ENCODE measurements at places on chromosomes 4 and X.

GRCh38 chr4:16224264-16225166 lies 1.8 kb downstream of the TAPT1 start:
- DNase-seq, result no peak

- DNase-seq, result no peak
Measured at GRCh38 chr4:42761804-42762203, 104.9 kb upstream of the ATP8A1 start.

DNA sequence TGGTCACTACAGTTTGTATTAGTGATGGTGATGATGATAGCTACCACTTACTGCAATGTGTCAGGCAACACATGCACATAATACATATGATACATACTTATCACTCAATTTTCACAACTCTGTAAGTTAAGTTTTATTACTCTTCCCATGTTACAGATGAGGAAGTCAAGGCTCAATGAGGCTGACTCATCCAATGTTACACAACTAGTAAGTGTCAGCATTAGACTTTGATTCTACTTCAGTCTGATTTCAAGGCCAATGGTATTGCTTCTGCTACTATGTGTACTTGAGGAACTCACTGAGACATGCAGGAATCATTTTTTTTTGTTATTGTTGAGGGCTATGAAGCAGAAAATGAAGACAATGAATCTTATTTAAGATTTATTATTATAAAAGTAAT lies 96.4 kb upstream of the TRPC5OS start:
- no peak for DNase-seq

GRCh38 chr4:125714845-125715244 lies 400.1 kb downstream of the FAT4 start:
- no peak for DNase-seq

DNA sequence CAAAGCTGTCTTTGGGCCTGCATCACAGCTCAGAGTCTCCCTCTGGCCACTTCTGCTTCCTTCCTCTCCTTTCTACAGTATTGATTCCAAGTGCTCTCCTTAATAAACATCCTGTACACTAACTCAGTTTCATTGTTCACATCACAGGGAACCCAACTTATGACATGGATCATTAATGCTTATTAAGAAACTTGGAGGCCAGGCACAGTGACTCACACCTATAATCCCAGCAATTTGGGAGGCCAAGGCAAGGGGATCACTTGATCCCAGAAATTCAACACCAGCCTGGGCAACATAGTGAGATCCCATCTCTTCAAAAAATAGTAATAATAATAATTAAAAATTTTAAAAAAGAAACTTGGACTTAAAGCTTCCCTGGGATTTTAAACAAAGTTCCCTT lies 89.2 kb upstream of the EFHC2 start:
- DNase-seq, result no peak

Data from GM06990 (cell line).